ENCODE measurements at places on chromosomes 4 and X.

DNA sequence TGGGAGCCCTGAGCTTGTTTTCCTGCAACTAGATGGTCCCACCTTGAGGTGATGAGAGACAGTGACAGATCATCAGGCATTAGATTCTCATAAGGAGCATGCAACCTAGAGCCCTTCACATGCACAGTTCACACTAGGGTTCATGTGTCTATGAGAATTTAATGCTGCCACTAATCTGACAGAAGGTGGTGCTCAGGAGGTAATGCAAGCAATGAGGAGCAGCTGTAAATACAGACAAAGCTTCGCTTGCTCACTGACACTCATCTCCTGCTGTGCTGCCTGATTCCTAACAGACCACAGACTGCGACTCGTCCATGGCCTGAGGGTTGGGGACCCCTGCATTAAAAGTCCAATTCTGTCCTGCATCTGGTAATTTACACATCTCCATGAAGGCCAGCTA, 141.6 kb downstream of the KCNIP4 start:
- no peak for DNase-seq

- no peak for DNase-seq
Measured at GRCh38 chr4:93957186-93957585, 128.6 kb downstream of the ATOH1 start.

DNA sequence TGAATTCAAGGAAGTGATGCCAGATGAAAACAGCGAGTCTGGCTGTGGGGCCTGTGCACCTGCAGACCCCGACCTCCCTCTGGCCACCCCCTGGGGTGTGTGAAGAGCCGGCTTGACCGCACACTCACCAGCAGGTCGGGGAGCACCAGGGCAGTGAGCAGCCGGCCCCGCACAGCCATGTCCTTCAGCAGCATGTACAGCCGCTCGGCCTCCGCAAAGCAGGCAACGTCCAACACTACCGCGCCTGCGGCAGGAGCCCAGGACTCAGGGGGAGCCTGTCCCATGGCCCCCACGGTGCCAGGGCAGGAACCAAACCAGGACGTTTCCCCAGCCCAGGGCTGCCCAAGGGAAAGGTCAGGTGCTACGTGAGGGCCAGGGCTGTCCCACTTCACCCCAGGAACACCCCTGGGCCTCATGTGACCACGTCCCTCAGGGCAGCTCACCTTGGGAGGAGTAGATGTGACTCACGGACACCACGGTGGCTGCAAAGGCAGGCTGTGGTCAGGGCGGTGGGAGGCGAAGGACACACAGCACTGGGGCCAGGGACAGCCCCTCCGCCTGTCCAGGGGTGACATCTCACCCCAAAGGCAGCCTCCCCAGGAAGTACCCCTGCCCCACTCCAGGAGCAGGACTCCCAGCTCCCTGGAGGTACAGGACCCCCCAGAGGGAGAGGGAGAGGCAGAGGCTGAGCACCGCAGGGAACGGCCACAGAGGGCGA, 8.2 kb downstream of the DGKQ start:
- DNase-seq = no peak

DNA sequence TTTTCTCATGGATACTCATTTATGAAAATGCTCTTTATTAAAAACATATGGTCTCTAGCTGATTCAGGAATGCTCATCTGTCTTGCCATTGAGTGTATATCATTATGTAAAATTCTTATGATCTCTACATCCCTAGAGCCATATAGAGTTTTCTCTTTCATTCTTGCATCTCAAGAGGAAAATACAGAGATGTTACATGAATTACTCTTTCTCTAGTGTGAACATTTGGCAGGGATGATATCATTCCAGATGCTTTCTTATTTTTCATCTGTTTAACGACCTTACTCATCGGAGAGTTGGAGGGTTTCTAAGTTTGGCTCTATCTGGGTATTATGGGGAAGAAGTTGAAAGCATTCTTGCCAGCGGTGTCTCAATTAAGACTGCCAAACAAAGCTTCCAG, 202.9 kb upstream of the SLC7A11 start:
- DNase-seq = no peak

GRCh38 chr4:3256230-3257102, 7.5 kb downstream of the MSANTD1 start:
- DNase-seq = no peak

DNA sequence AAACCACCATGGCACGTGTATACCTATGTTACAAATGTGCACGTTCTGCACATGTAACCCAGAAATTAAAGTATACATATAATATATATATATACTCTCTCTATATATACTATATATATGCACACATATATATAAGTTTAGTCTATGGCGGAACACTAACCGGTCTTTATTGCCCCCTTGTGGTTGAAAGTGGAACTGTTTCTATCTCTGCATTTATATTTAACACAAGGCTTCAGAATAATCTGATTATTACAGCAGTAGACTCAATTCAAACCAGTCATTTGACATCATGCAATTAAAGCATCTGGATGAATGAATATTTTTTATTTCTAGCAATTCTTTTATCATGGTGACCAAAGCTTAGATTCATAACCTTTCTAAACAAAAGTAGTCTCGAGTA, 14.6 kb downstream of the RAB9B start:
- DNase-seq = no peak

DNA sequence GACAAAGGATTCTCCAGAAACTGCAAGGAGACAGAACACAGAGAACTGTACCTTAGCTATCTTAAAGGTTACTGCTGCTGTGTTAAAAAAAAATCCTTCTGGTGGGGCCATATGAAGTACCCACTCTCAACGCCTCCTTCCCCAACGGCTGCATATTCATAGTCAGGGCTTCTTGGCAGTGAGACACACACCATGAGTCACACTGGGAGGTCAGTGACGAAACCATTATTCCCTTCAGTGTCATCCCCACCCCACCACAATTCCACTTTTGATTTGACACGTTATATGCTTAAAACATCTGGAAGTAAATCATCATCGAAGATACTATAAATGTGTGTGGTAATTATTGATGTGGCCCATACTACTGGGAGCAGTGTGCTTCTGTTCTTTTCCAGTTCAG, 271.5 kb downstream of the LDB2 start:
- no peak for DNase-seq

GRCh38 chrX:46059316-46059715, 485.9 kb downstream of the ZNF674 start:
- DNase-seq = no peak

DNA sequence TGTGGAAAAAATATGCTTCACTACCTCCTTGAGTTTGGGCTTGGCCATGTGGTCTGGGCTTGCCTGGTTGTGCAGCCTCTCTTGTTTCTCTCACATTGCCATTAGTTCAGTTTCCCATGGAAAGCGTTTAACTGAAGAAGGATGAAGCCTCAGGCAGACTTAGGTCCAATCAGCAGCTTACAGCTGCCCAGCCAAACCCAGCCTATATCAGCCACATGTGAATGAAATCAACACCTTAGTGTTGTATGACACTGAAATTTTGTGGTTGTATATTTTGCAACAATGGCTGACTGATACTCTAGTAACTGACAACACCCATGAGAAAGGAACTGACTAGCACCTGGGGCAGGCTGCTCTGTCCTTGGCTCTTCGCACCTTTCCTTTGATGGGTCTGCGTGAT, 81.2 kb downstream of the KLF8 start:
- no peak for DNase-seq

GRCh38 chrX:32448945-32449344, 762.4 kb downstream of the DMD start:
- DNase-seq = no peak

- no peak for DNase-seq
Measured at GRCh38 chr4:136458326-136458725, 1074.0 kb downstream of the PCDH18 start.

- no peak for DNase-seq
Measured at GRCh38 chr4:169852481-169852880, 94.7 kb upstream of the HPF1 start.

Data from caudate nucleus (tissue), 63 donors.